Non-pigmented ciliary epithelial cell (primary cell): ENCODE measurements at places on chromosomes 2 and 18.

- DNase-seq, result no peak
Measured at GRCh38 chr18:33201509-33201926, 239.0 kb downstream of the CCDC178 start.

DNA sequence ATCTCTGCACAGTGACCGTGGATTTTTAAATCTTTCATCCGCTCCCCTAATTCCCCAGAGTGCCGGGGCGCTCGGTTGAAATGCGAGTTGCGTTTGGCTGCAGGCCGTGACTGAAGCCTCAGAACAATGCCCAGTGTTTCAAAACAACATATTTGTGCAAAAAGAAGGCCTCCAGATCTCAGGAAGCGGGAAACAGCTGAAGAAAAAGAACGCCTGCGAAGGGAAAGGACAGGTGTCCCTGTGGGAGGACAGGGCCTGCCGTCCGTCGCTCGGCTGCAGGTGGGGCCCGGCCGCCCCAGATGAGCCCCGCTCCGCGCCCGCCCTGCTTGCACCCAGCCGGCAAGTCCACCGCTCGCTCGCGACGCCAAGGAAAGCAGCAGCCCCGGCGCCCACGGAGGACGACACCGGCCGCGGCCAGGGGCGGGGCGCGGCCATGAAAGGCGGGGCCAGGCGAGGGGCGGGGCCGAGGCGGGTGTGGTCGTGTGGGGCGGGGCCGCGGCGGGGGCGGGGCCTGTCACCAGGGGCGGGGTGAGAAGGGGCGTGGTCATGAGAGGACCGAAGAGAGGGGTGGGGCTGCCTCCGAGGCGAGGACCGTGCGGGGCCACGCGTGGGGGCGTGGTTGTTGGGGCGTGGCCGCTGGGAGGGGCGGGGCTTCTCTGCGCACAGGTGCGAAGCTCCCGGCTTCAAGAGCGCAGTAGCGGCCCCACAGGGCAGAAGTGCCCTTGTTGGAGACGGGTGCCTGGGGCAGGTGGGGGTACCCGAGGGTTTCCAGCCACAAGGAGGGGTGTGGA, 17.6 kb upstream of the BOK start:
- DNase-seq, result no peak

DNA sequence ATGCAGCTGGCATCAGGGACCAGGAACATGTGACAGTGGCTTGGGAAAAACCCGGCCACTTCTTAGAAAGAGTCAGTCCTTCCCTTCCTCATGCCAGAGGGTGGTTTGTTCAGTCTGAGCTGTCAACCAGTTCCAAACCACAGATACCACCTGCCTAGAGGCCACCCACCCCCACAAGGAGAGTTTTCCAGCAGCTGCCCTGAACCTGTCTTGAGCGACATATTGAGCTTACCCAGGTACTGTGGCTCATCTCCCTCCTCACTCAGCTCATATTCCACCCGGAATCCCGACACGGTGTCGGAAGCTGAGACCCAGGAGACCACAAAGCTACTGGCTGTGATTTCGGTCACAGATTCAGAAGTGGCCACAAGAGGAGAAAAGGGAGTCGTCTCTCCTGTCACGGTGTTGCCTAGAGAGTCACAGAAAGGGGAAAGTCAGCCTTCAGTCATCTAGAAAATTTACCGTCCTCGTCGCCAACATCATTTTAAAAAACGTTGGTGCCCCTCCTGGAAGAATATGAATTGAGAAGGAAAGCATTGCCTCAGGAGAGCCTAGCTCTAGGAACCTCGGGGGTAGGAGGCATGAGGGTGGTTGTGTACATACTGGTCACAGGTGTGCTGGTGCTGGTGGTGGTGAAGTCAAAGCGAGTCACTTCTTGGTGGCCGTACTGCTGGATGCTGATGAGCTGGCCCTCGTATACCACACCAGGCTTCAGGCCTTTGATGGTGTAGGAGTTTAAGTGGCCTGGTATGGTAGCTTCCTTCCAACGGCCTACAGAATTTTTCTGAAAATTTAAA, 26.3 kb downstream of the FN1 start:
- DNase-seq, result no peak

DNA sequence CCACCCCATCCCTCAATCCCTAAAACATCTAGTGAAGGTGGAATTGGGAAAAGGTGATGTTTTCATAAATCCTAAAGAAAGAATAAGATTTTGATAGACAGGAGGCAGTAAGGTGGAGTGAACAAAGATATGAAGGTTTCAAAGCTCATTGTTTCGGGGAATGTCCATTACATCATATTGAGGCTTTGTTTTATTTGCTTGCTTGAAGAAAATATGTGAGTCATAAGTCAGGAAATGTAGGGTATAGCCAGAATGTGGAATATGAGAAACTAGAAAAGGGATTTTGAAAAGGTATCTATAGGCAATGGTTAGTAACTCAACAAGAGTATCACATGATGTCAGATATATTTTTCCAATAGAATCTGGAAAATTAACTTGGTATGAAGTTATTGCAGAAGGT, 1178.5 kb upstream of the ACVR2A start:
- no peak for DNase-seq

GRCh38 chr2:147081831-147082230, 763.0 kb upstream of the ACVR2A start:
- no peak for DNase-seq

DNA sequence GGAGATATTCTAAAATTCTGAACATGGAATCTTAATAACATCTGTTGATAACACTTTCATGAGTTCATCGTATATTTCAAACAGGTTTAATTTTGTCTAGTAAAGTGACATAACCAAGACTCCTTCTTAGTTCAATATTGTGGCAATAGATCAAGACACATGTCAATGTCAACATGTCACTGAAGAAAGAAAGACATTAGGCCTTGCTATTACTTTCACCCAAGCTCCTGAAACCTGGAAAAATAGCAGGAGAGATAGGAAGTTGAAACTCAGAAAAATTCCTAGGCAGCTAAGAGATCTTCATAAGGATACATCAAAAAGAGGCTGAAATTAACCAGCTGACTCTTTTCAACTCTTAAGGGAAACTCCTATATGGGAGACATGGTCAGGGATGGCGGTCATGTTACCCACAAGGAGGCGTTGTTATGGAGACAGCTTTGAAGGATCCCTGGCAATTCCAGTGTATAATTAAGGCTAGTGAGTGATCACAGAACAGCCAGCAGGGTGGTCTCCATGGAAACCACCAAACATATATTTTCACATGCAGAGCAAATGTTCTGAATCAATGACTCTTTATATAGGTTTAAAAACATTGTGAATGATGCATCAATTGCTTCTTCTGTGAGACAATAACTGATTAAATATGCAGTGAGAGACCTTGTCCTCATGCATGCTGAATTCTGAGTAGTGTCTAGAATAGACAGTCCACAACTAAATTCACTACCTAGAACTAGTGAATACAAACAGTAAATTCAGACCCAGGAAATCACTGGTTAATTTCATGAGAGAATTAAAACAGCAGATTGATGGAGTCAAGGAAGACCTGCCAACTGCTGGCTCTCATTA, 115.3 kb upstream of the RIOK3 start:
- no peak for DNase-seq

GRCh38 chr2:53087874-53088461, 679.6 kb upstream of the CHAC2 start:
- DNase-seq, result no peak

DNA sequence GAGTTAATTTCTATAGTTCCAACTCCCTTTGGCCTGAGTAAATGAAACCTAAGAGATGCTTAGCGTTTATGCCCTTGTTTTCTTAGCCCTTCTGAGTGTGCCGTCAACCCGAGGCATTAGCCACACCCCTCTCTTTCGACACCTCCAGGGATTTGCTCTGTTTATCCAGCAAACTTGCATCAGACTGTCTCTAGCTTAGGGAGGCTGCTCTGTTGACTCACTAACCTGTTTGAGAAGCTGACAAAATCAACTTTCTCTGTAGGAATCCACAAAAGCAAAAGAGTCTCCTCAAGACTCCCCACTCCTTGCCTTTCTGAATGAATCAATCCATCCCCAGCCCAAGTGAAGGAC, 317.6 kb downstream of the TNS1 start:
- DNase-seq, result peak; percentile 44

GRCh38 chr18:33372442-33372841, 68.1 kb downstream of the CCDC178 start:
- peak; percentile 8 for DNase-seq

DNA sequence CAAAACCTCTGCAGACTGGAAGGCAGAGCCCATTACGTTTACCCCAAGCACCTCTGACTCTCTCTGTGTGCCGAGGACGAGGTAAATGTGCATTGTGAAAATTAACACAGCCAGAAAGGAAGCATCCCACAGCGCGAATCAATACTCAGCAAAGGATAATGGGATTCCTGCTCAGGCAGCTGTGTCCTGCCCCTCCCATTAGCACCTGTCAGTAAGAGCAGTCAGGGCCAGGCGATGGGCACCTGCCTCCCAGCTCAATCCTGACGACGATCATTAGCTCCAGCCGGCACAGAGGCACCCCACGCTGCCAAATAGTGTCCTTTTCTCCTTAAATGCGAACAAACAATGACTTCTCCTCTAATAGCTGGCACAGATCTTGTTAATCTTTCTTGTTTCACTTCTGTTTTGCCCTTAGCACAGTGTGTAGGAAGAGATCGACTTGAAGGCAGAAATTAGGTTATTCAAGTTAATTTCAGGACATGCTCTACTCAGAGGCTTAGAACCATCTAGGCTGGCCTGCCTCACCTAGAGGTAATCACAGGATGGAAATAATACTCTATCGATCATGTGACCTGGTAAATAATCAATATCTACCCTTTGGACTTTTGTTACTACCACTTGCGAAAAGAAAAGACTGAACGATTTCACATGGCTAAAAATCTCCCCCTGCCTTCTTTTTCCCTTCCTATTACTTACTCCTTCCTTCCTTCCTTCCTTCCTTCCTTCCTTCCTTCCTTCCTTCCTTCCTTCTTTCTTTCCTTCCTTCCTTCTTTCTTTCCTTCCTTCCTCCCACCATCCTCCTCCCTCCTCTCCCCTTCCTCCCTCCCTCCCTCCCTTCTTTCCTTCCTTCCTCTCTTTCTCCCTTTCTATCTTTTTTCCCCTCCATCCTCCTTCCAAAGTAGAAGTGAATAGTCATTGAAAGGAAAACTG, 487.9 kb upstream of the ID2 start:
- DNase-seq, result no peak

GRCh38 chr2:235859651-235860050, 308.5 kb downstream of the GBX2 start:
- DNase-seq, result no peak

DNA sequence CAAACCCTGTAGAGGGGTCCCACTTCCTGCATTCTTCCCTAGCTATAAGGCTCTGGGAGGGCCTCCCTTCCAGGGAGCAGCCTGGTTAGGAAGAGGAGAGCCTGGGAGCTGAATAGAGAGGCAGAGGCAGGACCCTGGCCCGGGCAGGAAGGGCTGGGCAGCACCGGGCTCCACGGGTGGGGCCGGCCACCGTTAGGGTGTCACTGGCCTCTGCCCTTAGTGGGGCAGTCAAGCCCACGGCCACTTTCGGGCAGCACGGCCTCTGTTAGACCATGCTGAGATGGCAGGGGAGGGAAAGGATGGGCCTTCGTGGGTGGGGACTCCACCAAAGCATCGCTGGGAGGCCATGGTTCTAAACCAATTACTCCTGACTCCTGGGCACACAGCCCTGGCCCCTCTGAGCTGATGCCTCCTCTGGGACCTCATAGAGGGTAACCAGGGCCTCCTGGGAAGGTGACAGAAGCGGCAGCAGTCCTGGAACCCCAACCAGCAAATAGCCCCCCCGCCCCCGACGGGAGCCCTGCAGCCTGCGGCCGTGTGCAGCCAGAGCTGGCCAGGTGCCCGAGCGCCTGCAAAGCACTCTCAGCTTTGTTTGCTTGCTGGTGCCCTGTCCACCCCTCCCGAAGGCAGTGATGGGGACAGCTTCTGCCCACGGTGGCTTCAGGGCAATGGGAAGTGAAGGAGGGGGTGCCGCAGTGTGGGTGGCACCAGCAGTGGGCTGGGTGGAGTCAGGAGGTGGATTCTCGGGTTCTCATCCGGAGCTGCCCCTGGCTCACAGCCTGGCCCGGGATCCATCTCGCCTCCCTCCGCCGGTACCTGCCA, 16.3 kb upstream of the HPCAL1 start:
- no peak for DNase-seq

DNA sequence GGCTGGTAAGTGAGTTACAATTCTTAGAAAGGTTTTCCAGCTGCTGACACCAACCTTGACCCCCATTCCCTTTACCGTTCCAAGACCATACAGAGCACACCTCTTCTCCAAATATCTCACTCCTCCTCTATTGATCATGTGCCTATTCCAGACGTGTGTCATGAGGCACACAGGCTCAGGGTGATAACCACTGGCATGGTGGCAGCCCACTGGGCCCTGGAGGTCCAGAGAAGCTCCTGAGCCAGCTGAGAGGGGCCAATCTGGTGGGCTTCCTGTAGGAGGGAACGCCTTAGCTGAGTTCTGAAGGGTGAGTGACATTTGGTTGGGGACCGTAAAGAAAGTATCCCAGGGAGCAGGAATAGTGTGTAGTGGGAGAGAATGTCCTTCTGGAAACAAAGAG, 28.3 kb downstream of the ZAP70 start:
- no peak for DNase-seq

DNA sequence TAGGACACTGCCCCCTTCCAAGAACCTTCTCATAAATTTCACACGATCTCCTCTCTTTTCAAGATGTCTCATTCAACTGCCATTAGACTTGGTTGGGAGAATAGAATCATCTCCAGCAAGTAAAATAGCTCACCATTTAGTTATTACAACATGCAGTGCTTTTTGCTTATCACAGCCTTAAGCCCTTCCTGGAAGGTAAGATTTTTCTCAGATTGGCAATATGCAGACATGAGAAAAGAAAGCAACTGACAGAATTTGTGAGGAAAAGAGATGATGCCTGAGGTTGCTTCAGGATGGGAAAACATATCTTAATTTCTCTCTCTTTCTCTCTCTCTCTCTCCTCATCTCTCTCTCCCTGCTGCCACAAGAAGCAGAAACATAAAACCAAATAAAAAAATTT, 855.1 kb upstream of the ACVR2A start:
- no peak for DNase-seq

DNA sequence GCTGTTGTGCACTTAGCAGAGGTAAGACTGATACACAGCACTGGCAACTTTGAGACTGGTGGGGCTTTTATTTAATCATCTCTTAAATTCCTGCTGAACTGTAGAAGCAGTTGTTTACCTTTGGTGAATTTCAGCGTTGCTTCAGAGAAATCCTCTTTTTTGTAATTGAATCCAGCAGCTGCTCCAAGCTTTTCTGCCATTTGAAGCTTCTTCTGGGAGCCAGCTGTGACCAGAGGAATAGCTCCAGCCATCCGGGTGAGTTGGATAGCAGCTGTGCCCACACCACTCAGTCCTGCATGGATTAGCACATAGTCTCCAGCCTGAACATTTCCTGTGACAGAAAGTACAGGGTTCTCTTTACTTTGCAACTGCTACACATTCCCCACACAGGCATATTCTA, 3.9 kb downstream of the TP53I3 start:
- no peak for DNase-seq

- DNase-seq, result peak; percentile 41
Measured at GRCh38 chr2:190781604-190782198, 98.9 kb upstream of the GLS start.

GRCh38 chr2:131682122-131682944, 154.6 kb downstream of the CCDC74A start:
- peak; percentile 68 for DNase-seq
